Type B pancreatic cell (in vitro differentiated cells): ENCODE measurements at places on chromosomes 6 and 20. TPM values are rescaled to one million over a fixed set of nuclear protein-coding genes. Genes with fewer than 3 reads are reported as not detected.
A peak's percentile ranks its signal among the peaks of the same experiment; 100 is the strongest.

Gene CPXM1
- total RNA-seq: 6.6 and 106 TPM in 2 replicates

Gene RSPO4
- total RNA-seq: 0.19 and 2.4 TPM in 2 replicates

Gene HLA-DQA1
- not detected in 2 replicates for total RNA-seq

Gene FKBP5
- 2.0 and 12.5 TPM in 2 replicates for total RNA-seq

Gene RBPJL
- total RNA-seq: not detected in 2 replicates

Gene ADGRF5
- 0.58 and 1.2 TPM in 2 replicates for total RNA-seq

DNA sequence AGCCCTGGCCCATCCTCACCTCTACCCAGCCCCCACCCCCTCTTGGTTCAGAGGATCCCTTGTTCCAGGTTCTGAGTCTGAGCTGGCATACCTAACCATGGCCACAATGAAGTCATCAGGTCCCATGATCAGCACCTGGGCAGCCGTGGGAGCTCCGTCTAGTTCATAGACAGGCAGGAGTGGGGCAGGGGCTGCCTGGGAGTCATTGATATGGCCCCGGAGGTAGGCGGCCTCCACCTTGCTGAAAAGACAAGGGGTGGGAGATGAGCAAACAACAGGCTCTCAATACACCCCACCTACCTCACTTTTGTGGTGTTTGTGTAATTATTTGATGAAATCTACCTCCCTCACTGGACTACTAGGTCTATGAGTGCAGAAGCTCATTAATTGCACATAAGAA is 20.4 kb downstream of the GGT7 start:
- H3K27ac ChIP-seq: no peak overlapping the region
- no peak overlapping the region for H3K4me3 ChIP-seq
- no peak for DNase-seq
- H3K27me3 ChIP-seq: no peaks in the 10 kb centered on the region
- peaks cover 27% of the 10 kb centered on the region for H3K36me3 ChIP-seq

- H3K27me3 ChIP-seq: peaks cover 8% of the 10 kb centered on the region
- H3K4me1 ChIP-seq: peaks cover 3% of the 10 kb centered on the region
- no peak overlapping the region for H3K27ac ChIP-seq
These were observed 233.0 kb downstream of the ERMARD start for GRCh38 chr6:169984181-169985120.

GRCh38 chr6:102223942-102224341 is 830.4 kb downstream of the GRIK2 start:
- no peak for DNase-seq
- no peak overlapping the region for H3K4me3 ChIP-seq
- no peaks in the 10 kb centered on the region for H3K4me1 ChIP-seq
- no peaks in the 10 kb centered on the region for H3K36me3 ChIP-seq
- no peaks in the 10 kb centered on the region for H3K27me3 ChIP-seq

DNA sequence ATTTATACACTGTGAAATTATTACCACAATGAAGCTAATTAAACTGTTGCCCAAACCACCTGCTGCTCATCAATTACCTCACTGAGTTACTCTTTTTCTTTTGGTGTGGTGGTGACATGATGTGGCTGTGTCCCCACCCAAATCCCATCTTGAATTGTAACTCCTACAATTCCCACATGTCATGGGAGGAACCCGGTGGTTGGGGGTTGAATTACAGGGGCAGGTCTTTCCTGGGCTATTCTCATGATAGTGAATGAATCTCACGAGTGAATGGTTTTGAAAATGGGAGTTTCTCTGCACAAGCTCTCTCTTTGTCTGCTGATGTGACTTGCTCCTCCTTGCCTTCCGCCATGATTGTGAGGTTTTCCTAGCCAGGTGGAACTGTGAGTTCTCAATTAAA is 145.0 kb downstream of the LRRC1 start:
- no peak for DNase-seq
- peaks cover 9% of the 10 kb centered on the region for H3K4me1 ChIP-seq
- no peak overlapping the region for H3K27ac ChIP-seq
- H3K4me3 ChIP-seq: no peak overlapping the region
- H3K36me3 ChIP-seq: peaks cover 3% of the 10 kb centered on the region

GRCh38 chr6:21395121-21395520 is 198.4 kb upstream of the SOX4 start:
- peaks cover 30% of the 10 kb centered on the region for H3K4me1 ChIP-seq
- H3K27ac ChIP-seq: peak overlapping the region; percentile 50
- no peak overlapping the region for H3K4me3 ChIP-seq
- no peaks in the 10 kb centered on the region for H3K36me3 ChIP-seq

GRCh38 chr6:2086326-2086965 is 159.0 kb downstream of the GMDS start:
- no peak overlapping the region for H3K4me3 ChIP-seq
- DNase-seq: no peak
- H3K27me3 ChIP-seq: peaks cover 4% of the 10 kb centered on the region
- H3K36me3 ChIP-seq: peaks cover 9% of the 10 kb centered on the region
- no peak overlapping the region for H3K27ac ChIP-seq

DNA sequence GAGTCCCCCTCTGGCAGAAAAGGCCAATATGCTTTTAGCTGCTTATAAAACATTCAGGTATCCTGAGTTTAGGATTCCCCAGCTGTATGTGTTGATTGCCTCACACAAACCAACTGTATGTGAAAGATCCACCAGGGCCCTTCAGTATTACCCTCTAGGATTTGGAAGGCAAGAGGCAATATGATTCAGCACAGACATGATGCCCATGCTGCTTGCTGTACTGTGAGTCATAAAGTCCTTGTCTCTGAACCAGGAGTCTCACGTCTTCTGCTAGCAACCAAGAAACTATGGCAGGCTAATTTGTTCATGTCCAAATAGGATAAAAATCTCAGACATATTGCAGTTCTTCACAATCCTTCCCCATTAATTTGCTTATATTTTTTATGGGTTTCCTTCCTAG is 789.2 kb upstream of the SLC35B3 start:
- peak overlapping the region; percentile 92 for H3K27ac ChIP-seq
- no peaks in the 10 kb centered on the region for H3K27me3 ChIP-seq
- peaks cover 4% of the 10 kb centered on the region for H3K4me1 ChIP-seq
- peaks cover 14% of the 10 kb centered on the region for H3K36me3 ChIP-seq
- no peak overlapping the region for H3K4me3 ChIP-seq

DNA sequence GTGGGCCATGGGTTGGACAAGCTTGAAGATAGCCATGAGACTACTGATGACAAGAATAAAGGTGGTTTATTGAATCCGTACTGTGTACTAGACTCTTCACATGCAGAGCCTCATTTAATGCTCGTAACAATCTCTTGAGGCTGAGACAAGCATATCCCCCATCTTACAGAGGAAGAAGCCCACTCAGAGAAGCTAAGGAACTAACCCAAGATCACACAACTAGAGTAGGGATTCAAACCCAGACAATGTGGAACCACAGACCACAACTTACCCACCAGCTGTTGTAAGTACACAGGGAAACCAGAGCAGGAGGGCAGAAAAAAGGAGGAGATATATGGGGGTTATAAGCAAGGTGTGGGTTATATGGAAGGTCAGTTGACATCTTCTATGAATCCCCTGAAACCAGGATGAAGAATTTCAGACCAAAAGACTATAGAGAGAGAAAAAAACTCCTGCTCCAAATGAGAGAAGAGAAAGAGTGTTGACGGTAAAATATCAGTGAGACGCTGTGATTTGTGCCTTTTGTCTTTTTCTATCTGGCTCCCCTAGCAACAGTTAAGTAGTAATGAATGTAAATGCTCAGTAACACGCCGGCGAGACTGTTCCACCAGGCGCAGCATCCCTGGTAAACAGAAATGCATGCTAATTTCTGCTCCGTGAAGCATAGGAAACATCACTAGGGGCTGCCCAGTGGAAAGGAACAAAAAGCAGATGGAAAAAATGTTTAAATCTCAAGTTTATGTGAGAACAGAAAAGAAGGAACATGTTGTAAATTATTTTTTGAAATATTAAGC is 80.1 kb upstream of the SLC22A16 start:
- no peaks in the 10 kb centered on the region for H3K4me1 ChIP-seq
- no peaks in the 10 kb centered on the region for H3K27me3 ChIP-seq
- no peaks in the 10 kb centered on the region for H3K36me3 ChIP-seq
- H3K4me3 ChIP-seq: no peak overlapping the region
- H3K27ac ChIP-seq: no peak overlapping the region
